ENCODE measurements at places on chromosomes 16 and 17. TPM values are rescaled to one million over a fixed set of nuclear protein-coding genes. Genes with fewer than 3 reads are reported as not detected.

NLRC3 gene
- 4.0 TPM for total RNA-seq

PPM1E gene
- under 0.01 TPM for total RNA-seq

TBX6 gene
- total RNA-seq: 0.26 TPM

SLC16A11 gene
- 2.1 TPM for total RNA-seq

SBK1 gene
- total RNA-seq: under 0.01 TPM

RNF157 gene
- total RNA-seq: 0.34 TPM

EXOC3L1 gene
- total RNA-seq: 47.2 TPM

TEKT5 gene
- 0.26 TPM for total RNA-seq

SPNS1 gene
- 21.9 TPM for total RNA-seq

RAP1GAP2 gene
- total RNA-seq: 0.60 TPM

VPS25 gene
- total RNA-seq: 46.2 TPM

SLC38A8 gene
- total RNA-seq: not detected

SPATA22 gene
- total RNA-seq: 0.33 TPM

Measured in dermis lymphatic vessel endothelial cell (primary cell).